Heart right ventricle (tissue), 16 donors: ENCODE measurements at places on chromosomes 4 and X. TPM values are rescaled to one million over a fixed set of nuclear protein-coding genes. Genes with fewer than 3 reads are reported as not detected.

KLHL4 gene
- 1.3 TPM for total RNA-seq

F8A2 gene
- total RNA-seq: not detected

SSX4 gene
- total RNA-seq: not detected

ASB12 gene
- total RNA-seq: 2.2 TPM

PASD1 gene
- total RNA-seq: not detected

LRCH2 gene
- total RNA-seq: 1.1 TPM

MGARP gene
- 0.62 TPM for total RNA-seq

PNMA3 gene
- 0.68 TPM for total RNA-seq

CORIN gene
- 86.2 TPM for total RNA-seq

SH3D19 gene
- total RNA-seq: 97.4 TPM

TMEM35A gene
- total RNA-seq: not detected

ARHGAP10 gene
- 71.1 TPM for total RNA-seq

HSFX1 gene
- 3.2 TPM for total RNA-seq

CXCL6 gene
- not detected for total RNA-seq

EREG gene
- total RNA-seq: 0.39 TPM

PPP4R3C gene
- total RNA-seq: not detected

MAPK10 gene
- 2.1 TPM for total RNA-seq

RAB33A gene
- total RNA-seq: 4.4 TPM

SSX2B gene
- not detected for total RNA-seq

KLHL15 gene
- total RNA-seq: 7.8 TPM

SLC6A14 gene
- not detected for total RNA-seq

CSAG1 gene
- not detected for total RNA-seq

HDX gene
- total RNA-seq: 0.83 TPM

RBMXL3 gene
- not detected for total RNA-seq

HHIP gene
- total RNA-seq: not detected

NAP1L2 gene
- total RNA-seq: 8.1 TPM

JAKMIP1 gene
- total RNA-seq: 0.15 TPM

GYPB gene
- not detected for total RNA-seq

MND1 gene
- not detected for total RNA-seq

GYPE gene
- 0.34 TPM for total RNA-seq

MTMR8 gene
- total RNA-seq: 0.66 TPM

TENM3 gene
- total RNA-seq: 3.2 TPM

FHDC1 gene
- 0.33 TPM for total RNA-seq
